ENCODE measurements at places on chromosomes 1 and 21. TPM values are rescaled to one million over a fixed set of nuclear protein-coding genes. Genes with fewer than 3 reads are reported as not detected.

Gene COL8A2
- total RNA-seq = 1.1 TPM

Gene S100A7A
- total RNA-seq = not detected

Gene SHE
- 0.11 TPM for total RNA-seq

Gene BRDT
- total RNA-seq = not detected

Gene MTMR11
- total RNA-seq = 4.0 TPM

Gene PM20D1
- not detected for total RNA-seq

Gene CASZ1
- 0.88 TPM for total RNA-seq

Gene ABCD3
- 14.7 TPM for total RNA-seq

Gene RIMS3
- 0.45 TPM for total RNA-seq

Gene KCNJ15
- total RNA-seq = 0.19 TPM

Gene RAB3B
- total RNA-seq = 0.98 TPM

Measured in A375 (cell line).